SHP77 treated with DMSO at 0.1 percent for 48 hours (cell line): ENCODE measurements at places on chromosomes 7 and 10.

GRCh38 chr10:113463777-113464176 is 89.1 kb upstream of the HABP2 start:
- no peak for DNase-seq

DNA sequence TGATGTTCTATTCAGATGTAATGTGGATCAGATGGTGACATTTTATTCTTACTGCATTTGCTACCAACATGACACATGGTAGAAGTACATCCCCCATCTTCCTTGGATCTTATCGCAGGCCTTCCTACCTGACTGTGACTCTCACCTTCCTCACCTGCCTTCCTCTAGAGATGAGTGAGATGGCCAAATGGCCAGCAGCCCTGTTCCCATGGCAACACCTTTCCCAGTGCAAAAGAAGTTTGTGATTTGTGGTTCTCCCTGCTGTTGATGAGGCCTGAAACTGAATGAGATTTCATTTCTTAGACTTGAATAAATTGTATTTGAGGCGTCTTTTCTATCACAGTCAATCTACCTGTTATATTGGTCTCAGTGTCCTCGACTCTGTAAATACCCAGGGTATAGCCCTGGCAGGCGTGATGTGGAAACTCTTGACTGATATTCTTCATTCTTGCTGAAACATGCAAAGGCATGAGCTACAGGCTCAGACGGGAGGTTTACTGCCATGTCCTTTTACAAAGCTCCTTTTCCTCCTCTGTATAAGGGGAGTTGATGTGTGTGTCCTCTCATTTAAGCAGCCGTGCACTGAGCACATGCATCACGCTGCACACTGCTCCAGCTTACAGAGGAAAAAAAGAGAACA is 440.7 kb upstream of the AKR1E2 start:
- no peak for DNase-seq

- DNase-seq, result no peak
Observed at GRCh38 chr10:7563770-7564169, 103.0 kb downstream of the ITIH5 start.

- no peak for DNase-seq
Observed at GRCh38 chr10:130066743-130067142, 43.9 kb downstream of the C10orf143 start.

DNA sequence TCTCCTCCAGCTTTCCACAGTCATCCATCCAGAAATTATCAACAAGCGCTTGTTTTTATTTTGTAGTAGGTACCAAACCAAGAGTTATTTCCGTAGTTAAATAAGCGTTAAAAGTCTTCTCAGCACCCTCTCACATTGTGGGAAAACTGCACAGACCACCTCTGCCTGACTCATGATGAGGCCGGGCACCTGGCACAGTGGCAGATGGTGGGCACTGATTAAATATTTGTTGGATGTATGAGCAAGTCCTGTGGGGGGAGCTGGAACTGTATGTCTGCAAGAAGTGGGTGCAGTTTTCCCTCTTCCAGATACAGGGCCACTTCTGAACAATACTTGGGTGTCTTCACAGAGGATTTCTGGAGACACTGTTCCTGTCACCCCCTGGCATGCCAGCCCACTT is 5.3 kb upstream of the REPIN1 start:
- peak; percentile 62 for DNase-seq
